ENCODE measurements at places on chromosomes 5 and 9.

GRCh38 chr9:30075451-30076199 is 2308.8 kb upstream of the ACO1 start:
- DNase-seq, result no peak

- no peak for DNase-seq
These were observed 516.6 kb upstream of the CLINT1 start for GRCh38 chr5:158375531-158375930.

DNA sequence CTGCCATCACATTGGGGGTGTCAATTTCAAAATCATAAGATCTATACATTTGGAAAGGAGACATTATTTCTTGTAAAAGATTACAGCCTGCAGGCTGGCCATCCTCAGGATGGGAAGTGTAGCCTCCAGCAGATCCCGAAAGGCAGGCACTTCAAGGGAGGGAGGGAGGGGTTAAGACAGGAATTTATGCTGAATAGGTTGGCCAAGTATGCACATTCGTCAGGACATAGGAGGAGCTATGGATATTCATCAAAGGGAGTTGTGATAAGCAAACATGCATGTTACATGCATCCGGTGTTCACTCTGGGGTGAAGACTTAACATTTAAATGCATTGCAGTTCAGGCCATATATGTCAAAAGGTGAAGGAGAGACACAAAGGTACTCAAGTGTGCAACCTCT is 119.4 kb downstream of the CEP120 start:
- no peak for DNase-seq

- no peak for DNase-seq
These were observed 15.5 kb downstream of the C5orf15 start for GRCh38 chr5:133952729-133953567.

DNA sequence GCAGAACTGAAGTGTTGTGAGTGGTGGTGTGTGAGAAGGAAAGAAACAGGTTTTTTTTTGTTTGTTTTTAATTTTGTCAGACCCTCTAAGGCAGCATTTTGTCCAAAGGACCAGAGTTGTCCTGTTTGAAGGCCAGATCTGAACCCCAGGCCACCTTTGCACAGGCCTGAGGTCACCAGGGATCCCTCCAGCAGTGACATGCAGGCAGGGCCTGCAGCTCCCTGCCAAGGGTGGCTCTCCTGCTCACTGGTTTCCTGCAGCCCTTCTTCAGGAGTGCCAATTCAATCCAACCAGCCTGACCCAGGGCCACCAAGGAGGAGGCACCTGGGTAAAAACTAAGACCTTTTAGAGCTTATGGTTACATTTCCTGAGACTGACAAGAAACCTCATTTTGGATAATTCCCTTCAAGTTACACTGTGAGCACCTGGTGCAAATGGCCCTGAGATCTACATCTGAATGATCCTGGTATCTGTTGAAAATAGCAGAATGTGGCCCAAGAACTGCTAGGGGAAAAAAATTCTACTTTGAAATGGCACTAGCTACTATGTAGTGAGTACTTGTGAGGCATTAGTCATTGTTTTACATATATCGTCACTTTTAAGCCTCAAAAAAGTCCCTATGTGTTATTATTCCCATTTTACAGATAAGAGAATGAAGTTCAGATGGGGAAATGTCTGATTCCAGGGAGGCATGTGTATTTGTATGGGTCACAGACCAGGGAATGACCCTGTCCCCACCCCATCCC is 33.5 kb upstream of the SMU1 start:
- DNase-seq, result no peak

GRCh38 chr9:100671898-100672297 is 94.0 kb downstream of the CAVIN4 start:
- DNase-seq, result no peak

DNA sequence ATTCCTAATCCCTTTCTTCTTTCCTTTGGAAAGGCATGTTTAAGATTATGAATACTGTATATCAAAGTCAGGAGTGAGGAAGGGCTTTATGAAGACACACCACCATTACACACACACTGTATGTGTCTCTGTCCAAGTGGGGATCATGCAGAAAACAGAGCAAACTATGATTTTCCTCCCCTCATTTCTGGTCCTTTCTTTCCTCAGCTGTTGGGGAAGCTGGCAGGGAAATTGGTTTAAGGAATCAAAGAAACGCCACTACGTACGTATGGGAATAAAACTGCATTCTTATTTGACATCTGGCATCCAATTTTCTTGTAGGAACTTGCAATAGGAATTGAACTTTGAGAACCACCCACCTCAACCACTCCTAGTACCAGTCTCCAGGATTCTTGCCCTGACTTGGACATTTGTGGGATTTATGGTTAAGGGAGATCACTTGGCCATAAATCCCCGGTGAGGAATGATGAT is 125.8 kb downstream of the PDE4D start:
- DNase-seq, result no peak

GRCh38 chr9:113482341-113482740 is 18.8 kb downstream of the RGS3 start:
- DNase-seq, result no peak

DNA sequence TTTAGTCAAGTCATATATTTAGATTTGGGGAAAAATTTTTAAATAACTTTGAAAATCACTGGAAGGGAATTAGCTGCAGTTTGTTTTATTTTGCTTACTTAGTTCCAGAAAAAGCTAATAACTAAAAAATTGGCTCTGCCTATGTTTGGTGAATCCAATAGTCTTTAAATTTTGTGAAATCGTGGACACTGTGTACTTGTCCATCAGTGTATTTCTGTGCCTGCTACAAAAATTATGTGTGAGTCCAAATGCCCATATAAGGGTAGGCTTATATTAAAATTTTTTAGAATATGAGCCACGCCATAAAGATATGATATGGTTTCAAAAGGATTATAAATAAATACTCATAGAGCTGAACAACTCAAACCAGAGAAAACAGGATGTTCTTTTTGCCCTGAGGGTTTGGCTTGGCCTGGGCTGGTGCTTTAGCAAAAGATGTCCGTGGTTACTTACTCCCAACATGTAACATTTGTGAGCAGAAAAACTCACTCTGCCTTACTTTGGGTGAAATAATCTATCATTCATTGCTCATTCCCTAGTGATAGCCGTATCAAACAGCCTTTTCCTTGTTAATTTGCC is 133.2 kb upstream of the PRLR start:
- no peak for DNase-seq

DNA sequence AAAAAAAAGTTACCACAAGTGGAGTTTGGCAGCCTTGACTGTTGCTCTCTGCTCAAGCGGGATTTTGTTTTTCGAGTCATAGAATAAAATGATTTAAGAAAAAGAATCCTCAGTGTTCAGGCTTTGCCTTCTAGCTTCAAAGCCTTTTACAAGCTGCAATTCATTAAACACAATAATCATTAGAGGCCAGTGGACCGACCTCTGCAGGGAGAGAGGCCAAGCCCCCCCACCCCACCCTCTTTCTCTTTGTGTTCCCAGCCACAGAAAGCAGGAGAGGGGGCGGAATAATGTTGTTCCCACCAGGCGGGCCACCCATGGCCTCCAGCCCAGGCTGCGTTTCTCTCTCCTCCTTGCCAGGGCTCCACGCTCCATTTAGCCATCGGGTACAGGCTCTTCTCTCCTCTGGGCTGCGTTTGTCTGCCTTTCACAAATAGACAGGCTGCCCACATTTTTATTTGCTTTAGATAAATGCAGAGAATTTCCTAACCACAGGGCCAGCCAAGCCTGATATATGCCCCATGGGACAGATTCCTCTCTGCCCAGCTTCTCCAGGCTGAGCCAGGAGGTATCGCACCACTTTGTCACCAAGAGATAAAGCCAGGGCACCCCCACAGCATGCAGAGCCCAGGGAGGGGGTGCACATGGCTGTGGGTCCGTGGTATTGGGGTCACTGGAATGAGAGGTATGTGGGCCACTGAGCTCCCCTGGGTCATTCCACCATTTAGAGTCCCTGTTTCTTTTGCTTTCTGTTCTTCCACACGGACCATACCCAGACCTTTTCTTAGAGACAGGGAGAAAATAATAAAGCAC is 318.8 kb downstream of the PIK3R1 start:
- DNase-seq, result no peak

GRCh38 chr9:133659516-133659915 is 23.4 kb downstream of the DBH start:
- DNase-seq, result no peak

- DNase-seq, result no peak
These were observed 61.8 kb downstream of the KDM4C start for GRCh38 chr9:6819529-6819928.

GRCh38 chr5:96933764-96934707 is 1.8 kb upstream of the LNPEP start:
- DNase-seq, result no peak

GRCh38 chr5:148140846-148141245 is 27.5 kb upstream of the SPINK14 start:
- no peak for DNase-seq

GRCh38 chr5:21126236-21126635 is 1138.2 kb upstream of the CDH18 start:
- DNase-seq, result no peak

- DNase-seq, result no peak
These were observed 38.6 kb downstream of the NFIB start for GRCh38 chr9:14275331-14275730.

GRCh38 chr5:135055396-135055795 is 21.4 kb upstream of the PITX1 start:
- DNase-seq, result no peak

DNA sequence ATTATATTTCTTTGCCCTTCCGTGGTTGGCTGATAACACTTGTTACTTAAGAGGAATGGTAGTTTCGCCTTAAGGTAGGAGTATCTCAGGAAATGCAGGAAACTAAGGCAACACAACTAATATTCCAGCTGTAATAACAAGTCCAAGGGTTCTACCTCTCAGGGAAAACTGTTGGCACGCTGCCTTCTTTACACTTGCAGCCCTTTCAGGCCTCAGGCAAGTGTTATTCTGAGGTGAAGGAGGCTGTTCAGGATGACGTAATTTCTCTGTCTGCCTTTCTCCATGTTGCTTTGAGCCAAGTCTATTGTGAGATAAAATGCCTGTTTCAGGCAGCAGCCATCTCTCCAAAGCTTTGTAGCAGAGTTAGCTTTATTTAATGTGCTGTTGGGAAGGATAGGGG is 38.0 kb downstream of the VCAN start:
- DNase-seq, result no peak

GRCh38 chr9:115415450-115415849 is 297.5 kb upstream of the TNC start:
- DNase-seq, result no peak

DNA sequence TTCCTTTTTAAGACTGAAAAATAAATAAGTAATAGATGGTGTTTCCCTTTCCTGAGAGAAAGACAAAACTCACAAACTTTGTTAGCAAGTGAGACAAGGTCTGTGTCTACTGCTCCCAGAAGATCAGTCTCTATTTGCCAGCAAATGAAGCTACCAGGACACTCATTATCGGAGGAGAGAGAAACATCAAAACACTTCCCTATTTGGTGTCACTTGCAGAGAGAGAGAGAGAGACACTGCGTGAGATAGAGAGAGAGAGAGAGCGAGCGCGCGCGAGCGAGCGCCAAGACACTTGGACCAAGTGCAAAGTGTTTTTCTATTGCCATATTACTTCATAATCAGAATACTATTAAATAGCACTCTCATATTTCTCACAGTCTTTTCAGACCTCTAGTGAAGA is 142.7 kb downstream of the KCNN2 start:
- DNase-seq, result no peak

GRCh38 chr5:31755676-31756230 is 116.8 kb downstream of the PDZD2 start:
- DNase-seq, result no peak

DNA sequence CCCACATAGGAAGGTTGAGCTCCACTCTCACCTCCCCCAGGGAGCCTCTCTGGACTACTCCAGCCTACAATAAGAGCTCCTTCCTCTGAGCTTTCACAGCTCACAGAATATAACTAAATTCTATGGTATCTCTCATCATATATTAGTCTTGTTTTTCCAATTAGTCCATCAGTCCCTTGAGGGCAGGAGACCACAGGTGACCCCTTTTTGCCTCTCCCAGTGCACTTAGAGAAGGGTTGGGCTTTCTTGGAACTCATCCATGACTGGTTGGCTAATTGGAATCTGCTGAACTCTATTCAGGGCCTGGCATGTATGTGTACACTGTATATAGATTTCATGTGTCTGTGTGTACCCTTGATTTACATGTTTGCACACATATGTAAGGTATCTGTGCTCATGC is 50.4 kb upstream of the ARAP3 start:
- no peak for DNase-seq

DNA sequence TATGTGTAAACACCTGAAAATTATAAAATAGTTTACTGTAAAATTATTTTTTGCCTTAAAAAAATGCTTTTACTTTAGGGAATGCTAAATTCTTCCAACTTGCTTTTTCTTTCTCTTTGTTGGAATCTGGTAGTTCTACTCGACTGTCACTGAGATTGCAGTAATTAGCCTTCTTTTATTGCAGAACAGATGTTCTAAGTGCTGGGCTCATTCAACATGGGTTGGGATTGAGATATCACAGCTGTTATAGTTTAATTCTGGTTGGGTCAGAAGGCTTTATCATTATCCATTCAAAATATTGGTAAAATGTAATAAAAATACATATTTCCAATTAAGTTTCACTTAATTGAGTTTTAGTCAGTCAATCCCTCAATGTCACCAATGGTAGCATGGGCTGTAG is 686.7 kb downstream of the CDH18 start:
- no peak for DNase-seq

GRCh38 chr5:57221049-57221568 is 47.2 kb downstream of the GPBP1 start:
- DNase-seq, result peak; percentile 28

DNA sequence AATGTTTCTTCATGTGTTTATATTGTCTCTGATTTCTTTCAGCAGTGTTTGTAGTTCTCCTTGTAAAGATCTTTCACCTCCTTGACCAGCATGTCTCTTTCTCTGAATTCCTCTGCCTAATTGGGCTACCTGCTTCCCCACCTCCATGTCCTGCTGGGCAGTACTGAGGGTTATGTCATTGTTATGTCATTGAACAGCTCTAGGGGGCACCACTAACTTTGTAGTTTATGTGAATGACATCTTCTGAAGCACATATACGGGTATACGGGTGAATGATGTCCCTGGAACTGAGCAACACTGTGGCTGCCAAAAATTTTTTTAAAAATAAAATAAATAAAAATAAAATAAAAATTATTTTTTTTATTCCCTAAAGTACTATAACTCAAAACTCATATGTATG is 16.9 kb upstream of the SNCAIP start:
- DNase-seq, result no peak

- DNase-seq, result no peak
These were observed 1007.1 kb downstream of the PTPRD start for GRCh38 chr9:9605681-9606080.

DNA sequence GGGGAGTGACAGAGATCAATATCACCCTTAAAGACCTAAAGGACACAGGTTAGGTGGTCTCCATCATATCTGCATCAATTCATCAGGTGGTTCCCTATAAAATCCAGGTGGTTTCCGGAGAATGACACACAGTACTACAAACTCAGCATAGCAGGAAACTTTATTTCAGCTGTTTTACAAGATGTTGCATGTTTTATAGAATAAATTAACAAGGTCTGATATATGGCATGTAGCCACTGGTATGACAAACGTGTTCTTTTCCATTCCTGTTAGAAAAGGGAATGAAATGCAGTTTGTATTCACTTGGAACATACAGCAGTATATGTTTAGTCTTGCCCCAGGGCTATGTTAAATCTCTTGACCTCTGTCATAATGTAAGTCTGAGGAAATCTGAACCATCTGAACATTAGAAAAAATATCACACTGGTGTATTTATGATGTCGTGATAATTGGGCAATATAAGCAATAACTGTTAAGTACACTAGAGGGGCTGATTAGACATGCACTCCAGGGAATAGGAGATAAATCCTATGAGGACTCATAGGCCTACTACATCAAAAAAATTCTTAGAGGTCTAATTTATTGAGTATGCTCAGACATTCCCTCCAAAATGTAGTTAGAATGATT is 42.2 kb upstream of the TNFSF8 start:
- no peak for DNase-seq

GRCh38 chr5:38695021-38695958 is 138.8 kb upstream of the LIFR start:
- DNase-seq, result no peak

Data from CD4-positive, alpha-beta T cell (primary cell).